ENCODE measurements at places on chromosomes 2 and 18.

DNA sequence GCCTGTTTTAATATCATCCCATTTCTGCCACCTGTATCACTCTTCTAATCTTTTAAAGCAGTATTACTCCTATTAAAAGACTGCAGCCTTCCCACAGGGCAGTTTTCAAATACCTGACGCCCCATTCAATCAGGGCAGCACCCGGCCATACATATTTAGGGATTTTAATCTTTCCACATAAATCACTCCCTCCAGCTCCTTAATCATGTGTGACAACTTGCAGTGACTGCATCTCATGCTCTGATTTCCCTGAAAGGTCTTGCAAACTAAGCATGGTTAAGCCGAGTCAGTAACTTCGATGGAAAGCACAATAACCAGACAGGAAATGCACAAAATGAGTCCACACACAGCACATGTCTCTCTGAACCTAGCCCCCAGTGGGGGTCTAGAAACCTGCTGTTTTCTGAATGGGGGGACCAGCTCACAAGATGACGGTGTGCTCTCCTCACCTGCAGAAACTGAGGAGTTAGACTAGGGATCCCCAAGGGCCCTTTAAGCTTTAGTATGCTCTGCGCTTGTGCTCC, 116.9 kb upstream of the CREB1 start:
- no peak for DNase-seq

GRCh38 chr2:1482981-1483380, 69.7 kb downstream of the TPO start:
- DNase-seq, result no peak

DNA sequence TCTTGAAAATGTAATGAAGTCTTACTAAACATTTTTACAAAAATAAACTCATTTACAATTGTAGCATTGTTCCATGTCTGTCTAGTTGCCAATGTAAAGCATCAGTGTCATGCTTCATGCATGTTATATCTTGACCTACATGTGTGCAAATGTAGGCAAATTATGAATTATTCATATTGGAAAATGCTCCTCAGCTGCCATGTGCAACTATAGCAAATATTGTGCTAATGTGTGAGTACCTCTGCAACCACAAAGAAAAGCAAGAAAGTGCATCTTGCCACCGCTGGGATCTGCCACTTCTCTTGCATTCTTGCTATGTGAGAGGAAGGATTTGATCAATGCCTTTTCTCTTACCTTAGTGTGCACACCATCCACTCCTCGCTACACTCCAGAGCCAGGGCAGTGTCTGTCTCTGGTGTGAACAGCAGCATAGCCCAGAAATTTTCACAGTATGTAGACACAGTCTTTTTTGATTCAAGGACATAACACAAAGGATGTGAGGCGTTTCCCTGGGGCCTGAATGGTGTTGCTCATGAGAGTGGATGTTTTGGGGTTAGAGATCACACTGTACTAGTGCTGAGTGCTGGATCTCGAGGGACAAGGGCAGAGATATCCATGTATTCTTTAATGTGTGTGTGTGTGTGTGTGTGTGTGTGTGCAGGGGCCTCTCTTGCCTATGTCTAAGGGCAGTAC, 47.6 kb upstream of the HAAO start:
- DNase-seq, result no peak

DNA sequence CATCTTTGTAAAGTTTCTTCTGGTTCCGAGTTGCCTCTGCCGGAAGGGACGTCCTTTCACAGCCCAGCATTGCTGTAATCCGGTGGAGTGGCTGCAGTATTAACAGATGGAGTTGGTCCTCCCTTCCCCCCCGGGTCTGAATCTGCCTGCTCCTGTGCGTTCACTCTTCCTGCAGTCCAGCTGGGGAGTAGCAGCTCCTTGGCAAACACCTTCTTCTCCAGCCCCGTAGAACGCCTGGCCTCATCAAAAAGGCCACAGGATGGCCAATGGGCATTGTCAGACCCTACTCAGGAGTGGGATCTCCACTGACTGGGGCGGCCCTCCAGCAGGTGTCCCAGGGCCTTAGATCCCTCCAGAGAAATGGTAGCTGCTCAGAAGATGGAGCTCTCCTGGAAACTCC, 234.0 kb downstream of the FAM210A start:
- no peak for DNase-seq

DNA sequence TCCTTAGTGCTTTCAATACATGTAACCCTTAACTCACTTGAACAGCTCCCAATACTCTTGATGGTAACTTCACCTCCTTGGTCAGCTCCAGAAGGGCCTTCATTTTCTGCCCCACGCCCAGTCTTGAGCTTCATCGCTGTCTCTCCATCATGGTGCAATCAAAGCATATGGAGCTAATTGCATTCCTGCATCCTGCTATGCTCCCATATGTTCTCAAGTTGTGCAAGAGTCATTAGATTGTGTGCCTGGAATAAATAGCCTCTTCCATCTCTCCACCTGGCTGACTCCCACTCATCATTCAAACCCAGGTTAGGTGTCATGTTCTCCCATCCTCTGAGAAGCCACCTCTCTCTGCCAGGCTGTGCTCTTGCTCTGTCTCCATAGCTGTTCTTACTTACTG, 364.5 kb upstream of the RGPD4 start:
- no peak for DNase-seq

DNA sequence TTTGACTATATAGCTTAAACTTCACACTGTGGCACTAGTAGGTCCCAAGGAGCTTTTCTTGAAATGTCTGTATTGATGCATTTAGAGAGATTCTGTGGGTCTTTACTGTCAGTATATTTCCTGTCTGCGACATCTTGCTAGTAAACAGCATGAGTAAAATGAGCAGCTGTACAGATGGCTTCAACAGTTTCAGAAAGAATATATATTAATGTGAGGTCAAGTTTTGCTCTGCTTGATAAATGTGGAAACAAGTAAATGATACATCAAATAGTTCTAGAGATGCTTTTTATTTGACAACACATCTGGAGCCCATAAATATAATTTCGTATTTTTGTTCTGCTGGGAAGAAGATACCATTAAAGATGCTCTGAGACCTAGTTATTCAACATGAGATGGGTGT, 310.9 kb upstream of the COL3A1 start:
- DNase-seq, result no peak

DNA sequence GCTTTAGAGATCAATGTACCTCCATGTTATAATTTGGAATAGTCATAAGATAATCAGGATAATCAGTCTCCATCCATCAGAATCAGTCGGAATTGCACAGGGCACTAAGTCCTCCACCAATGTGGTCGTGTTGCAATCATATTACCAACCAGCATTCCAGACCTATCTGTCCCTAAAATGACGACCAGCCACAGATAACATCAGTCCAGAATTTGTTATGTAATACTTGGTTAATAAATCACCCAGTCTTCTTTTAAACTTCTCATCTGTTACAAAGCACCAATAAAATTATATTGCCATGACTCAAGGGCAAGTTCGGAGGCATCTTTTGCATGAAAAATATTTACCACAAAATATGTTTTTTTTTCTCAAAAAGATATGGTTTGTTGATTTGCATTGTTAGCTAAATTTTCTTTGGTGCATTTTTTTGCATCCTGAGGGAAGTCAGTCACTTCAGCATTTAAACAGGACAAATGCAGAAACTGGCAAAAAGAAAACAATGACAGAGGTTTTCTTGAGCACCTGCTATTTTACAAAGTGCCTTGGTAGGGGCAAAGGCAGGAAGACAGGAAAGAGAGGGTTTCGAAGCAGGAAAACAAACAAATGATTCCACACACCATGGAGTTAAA, 29.3 kb downstream of the PIEZO2 start:
- no peak for DNase-seq

DNA sequence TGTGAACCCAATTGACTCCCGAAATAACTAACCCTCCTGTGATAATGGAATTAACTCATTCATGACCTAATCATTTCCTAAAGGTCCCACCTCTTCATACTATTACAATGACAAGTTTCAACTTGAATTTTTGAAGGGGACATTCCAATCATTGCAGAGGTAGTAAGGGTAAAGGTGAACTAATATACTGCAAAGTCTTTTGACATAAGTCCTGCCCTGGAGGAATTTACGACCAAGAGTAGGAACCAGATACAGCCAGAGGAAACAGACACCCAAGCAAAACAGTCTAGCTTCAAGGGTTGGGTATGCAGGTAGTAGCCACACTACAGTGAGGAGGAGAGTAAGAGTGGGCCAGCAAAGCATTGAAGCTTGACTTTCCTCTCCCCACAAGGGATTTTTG, 1.2 kb upstream of the SRBD1 start:
- DNase-seq, result no peak

DNA sequence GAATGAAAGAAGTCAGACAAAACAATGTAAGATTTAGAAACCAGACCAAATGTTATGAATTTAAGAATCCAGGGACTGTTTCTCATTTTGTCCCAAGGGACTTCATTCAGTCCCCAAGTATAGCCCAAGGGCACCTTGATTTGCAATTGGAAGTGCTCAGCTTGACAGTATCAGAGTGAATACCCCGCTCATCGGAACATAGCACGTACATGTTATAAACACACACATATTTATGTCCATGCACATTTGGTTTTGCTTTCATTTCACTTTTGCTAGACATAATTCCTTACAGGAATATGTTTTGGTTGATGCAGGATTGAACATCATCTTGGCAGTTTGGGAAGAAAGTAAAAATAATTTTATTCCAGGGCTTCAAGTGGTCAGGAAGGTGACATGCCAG, 100.2 kb downstream of the PID1 start:
- DNase-seq, result no peak

GRCh38 chr2:85674417-85674816, 6.4 kb upstream of the SFTPB start:
- no peak for DNase-seq

DNA sequence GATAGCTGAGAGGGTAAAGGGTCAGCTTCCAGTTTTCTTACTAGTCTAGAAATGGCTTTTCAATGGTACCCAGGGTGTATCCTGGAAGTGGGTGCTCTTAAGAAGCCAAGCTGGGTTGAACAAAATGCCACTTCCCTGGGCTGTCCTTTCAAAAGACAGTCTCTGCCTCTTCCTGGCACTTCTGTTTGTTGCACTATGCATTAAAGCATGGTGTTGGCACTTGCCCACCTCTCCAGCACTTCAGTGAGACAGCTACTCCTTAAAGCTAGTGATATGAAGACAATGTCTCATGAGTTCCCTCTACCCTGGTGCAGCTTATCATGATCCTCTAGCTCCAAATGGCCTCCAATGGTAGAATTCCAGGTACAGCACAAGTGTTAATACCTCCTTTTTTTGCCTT, 74.3 kb upstream of the IGFBP5 start:
- no peak for DNase-seq

GRCh38 chr2:105768961-105769452, 24.3 kb downstream of the NCK2 start:
- no peak for DNase-seq

DNA sequence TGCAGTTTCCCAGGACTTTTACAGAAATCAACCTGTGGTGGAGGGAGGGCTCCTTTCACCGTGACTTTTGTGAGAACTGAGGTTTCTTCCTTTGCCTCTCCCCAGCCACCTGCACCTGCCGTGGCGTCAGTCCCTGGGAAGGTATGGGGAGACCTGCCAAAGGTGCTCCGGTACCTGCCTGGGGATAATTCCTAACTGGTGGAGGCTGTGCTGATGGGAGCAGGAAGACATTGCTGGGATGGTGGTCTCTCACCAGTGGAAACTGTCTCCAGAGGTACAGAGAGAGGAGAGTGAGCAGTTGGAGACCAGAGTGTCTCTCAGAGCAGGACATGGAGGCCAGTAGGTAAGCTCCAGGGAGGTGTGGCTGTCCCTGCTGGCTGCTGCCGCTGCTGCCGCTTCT, 52.6 kb downstream of the CIB4 start:
- no peak for DNase-seq

- peak; percentile 16 for DNase-seq
Observed at GRCh38 chr18:36828157-36828629, 609 bp downstream of the TPGS2 start.

- no peak for DNase-seq
Observed at GRCh38 chr2:191581003-191581402, 96.9 kb upstream of the NABP1 start.

DNA sequence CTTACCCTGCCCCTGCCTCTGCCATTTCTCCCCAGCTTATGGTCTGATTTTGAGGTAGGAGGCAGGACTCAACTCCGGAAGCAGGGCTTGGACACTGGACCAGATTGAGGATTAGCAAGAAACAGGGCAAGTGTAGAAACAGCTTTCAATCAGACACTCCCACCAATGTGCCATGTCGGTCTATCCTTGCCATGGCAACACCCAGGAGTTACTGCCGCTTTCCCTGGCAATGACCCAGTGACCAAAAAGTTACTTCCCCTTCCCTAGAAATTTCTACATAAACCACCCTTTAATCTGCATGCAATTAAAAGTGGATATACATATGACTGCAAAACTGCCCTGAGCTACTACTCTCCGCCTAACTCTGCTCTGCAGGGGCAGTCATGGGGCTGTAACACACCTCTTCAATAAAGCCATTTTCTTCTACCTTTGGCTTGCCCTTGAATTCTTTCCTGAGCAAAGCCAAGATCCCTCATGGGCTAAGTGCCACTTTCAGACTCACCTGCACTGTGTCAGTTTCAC, 156.7 kb downstream of the LPIN1 start:
- DNase-seq, result no peak

GRCh38 chr2:239143858-239144712, 256.7 kb downstream of the HDAC4 start:
- peak; percentile 26 for DNase-seq

GRCh38 chr2:159783556-159783955, 14.5 kb downstream of the CD302 start:
- no peak for DNase-seq

DNA sequence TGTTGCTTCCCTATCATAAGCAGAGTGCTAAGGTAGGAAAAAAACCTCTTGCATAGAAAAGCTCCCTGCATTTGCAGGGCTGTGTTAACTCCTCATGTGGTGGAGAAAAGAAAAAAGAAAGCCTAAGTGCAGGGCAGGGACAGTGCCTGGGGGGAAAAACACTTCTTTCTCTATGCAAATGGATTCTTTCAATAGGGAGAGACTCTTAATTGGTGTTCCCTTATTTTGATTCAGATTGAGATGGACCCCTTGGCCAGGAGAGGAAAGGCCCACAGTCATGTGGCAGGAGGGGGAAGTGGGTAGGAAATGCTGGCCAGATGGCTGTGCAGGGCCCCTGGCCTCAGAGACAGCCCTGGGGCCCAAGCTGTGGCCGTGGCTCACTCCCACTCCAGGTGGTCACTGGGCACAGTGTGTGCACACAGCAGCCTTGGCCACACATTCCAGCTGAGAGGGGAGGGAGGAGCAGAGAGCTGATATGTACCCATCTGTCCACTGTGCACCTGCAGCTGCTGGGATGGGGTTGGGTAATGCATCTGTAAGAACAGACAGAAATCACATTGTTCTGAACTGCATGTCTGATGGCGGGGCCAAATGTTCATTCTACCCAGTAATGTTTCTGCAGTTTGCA, 410.4 kb downstream of the DSC3 start:
- no peak for DNase-seq

DNA sequence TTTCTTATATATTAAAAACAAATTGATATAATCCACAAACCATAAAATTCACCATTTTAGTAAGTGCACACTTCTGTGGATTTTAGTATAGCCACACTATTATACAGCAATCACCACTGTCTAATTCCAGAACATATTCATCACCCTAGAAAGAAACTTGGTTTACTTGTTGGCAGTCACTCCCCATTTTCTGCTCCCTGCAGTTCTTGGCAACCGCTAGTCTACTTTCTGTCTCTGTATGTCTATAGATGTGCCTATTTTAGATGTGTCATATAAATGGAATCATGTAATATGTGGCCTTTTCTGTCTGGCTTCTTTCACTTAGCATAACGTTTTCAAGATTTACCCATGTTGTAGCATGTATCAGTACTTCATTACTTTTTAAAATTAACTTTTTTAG, 5.7 kb downstream of the CKAP2L start:
- DNase-seq, result no peak

All from activated CD4-positive, alpha-beta T cell treated with anti-CD3 and anti-CD28 coated beads, Interleukin-2, amount 50 U/mL, for 1 hour (primary cell).